ENCODE measurements at places on chromosomes 2 and 18.

DNA sequence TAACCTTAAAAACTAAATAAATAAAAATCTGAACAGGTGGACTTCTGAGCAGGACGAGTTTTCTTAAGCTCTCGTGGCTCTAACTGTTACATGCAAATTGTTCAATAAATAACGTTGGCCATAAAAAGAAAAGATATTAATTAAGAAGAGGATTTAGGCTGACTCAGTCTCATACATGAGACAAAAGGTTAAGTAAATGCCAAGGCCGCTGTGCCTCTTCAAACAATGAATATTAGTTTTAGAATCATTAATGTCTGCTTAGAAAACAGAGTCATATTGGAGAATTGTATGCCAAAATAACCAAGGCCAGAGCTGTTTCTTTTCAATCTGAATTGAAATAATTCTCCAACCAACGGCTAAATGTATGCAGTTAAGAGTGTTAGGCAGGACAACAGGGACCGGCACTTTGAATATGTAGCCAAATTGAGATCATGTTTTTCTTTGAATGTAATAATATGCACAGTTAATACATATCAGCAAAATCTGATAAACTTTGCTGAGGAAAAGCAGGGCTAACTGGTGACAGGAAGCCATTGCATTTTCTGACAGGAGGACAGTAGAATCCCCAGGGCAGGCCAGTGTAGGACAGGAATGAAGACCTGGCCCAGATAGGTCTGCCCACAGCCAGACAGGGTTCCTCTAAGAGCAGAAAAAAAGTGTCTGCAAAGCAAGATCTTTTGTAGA, 1041.4 kb upstream of the FANCL start:
- no peak for DNase-seq

GRCh38 chr2:128395640-128396499, 77.2 kb upstream of the HS6ST1 start:
- DNase-seq = no peak

DNA sequence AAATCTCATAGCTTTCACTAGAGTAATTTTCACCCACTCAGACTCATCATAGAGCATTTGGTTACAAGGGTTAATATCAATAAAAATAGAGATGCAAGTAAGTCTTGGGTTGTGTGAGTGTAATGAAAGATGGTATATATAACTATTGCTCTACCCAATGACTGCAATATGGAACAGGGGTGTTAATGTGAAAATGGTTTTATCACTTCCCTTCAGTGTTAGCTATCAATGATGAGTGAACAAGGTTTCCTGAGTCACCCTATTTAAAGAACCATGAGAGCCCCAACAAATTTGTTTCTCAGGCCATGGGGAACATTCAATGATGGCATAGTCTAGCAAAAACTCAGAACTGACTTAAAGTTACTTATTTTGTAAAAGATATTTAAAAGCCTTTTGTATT, 1133.6 kb upstream of the ZEB2 start:
- DNase-seq = no peak

DNA sequence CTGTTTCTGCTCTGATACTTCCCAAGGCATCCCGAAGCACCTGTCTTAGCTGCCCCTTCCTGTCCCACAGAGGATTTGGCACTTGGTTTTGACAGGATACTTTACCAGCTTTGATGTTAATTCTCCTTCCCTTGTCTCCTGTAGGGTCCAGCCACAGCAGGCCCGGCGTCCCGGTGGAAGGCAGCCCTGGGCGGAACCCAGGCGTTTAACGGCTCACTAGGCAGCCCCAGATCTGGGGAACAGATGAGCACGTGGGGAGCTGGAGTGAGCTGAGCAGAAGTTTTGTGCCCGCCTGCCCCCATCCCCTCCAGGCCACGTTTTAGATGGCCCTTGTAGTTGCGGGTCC, 11.4 kb downstream of the ANKRD23 start:
- no peak for DNase-seq

DNA sequence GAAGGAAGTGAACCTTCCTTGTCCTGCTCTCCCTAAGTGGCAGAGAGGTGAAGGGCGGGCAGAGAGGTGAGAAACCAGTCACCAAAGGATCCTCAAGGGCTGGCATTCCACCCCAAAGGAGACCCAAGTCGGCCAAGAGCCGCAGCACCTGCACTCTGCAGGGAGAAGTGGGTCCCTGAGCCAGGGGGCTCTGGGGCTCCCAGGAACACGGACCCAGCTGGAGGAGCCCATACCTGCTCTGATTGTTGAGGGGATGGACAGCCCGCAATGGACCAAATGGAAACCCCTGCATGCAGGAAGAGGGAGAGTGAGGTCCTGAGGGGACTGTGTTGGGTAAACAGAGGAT, 233.3 kb downstream of the ATAD2B start:
- no peak for DNase-seq

GRCh38 chr18:28071199-28071598, 105.7 kb downstream of the CDH2 start:
- no peak for DNase-seq

- DNase-seq = no peak
Measured at GRCh38 chr2:211455216-211455841, 898.9 kb downstream of the CPS1 start.

GRCh38 chr2:51959696-51960095, 927.8 kb upstream of the NRXN1 start:
- no peak for DNase-seq

- DNase-seq = no peak
Measured at GRCh38 chr2:177667626-177668025, 275.1 kb downstream of the AGPS start.

- no peak for DNase-seq
Measured at GRCh38 chr2:56587456-56587855, 403.7 kb downstream of the CCDC85A start.

DNA sequence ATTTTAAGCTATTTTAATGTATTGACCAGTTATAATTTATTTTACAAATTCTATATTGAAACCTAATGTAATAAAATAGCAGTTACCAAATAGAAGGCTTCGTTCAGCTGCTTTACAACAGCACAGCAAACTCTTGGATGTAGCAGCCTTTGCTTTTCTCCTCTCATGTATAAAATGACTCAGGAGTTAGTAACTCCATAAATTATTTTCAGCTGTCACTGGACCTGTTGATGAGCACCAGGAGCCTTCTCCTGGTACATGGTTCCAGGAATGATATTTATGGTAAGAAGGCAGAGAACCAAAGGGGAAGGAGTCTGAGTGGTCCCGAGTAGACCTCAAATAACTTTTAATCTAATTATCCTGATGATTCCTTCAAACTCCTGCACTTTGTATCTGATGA, 256.4 kb upstream of the NETO1 start:
- DNase-seq = no peak

DNA sequence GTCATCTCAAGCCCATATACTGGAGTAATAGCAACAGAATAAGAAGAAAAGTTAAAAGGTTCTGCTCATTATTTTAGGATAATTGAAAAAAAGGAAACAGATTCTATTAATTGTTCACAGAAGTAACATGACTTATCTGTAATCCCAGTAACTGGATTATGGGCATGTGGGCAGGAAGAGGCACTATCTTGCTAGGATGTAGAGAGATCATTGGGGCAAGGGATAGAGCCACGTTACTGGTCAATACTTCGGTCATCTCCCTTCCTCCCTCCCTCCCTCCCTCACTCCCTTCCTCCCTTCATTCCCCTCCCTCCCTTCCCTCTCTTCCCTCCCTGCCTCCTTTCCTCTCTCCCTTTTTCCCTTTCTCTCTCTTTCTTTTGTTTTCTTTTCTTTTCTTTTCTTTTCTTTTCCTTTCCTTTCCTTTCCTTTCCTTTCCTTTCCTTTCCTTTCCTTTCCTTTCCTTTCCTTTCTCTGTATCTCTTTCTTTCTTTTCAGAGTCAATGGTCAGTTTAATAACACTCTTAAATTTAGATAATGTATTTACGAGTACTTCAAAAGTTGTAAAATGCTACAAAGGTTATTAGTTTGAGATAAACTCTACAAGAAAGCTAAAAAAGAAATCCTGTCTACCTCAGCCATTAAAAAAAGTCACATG, 82.8 kb downstream of the FHOD3 start:
- no peak for DNase-seq

GRCh38 chr2:95260028-95261023, 13.9 kb upstream of the PROM2 start:
- no peak for DNase-seq

- DNase-seq = no peak
Measured at GRCh38 chr18:34929336-34929780, 111.9 kb upstream of the MAPRE2 start.

DNA sequence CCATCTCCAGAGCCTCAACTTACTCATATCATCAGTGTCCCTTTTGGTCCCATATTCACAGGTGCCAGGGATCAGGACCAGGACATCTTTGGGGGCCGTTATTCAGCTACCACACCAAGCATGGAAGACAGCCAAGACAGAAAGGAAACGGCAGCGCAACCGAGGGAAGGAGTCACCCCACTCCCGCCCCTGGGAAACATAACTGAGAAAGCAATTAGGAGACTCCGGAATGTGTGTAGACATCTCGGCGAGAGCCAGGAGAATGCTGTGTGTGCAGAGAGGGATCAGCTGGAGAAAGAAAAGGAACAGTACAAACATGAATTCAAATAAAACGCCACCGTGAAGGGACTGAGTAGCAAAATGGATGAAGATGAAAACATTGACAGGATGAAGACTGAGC, 13.4 kb upstream of the BOK start:
- no peak for DNase-seq

GRCh38 chr2:155653176-155653575, 679.3 kb downstream of the NR4A2 start:
- DNase-seq = no peak

- no peak for DNase-seq
Measured at GRCh38 chr2:203909261-203909967, 27.1 kb upstream of the ICOS start.

- no peak for DNase-seq
Measured at GRCh38 chr18:48792611-48793380, 158.0 kb downstream of the SMAD7 start.

GRCh38 chr2:186306754-186307153, 179.3 kb upstream of the ZC3H15 start:
- DNase-seq = no peak

DNA sequence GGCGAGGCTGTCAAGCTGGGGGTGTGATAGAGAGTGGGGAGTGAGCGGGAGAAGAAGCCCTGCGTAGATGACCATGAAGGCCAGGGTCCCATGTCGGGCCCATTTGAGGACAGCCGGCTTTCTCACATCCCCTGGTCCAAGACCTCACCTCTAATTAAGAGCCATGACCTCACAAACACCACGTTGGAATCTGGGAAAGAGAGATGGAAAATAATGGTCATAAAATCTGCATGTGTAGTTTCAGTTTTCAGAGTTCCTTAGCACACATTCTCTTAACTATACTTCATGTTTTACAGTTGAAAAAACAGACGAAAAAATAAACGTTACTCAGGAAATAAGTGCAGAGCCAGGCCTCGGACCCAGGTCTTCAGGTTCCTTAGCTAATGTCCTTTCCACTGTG, 244.8 kb upstream of the SIX2 start:
- DNase-seq = no peak

- DNase-seq = no peak
Measured at GRCh38 chr2:72781480-72781879, 44.4 kb downstream of the EXOC6B start.

DNA sequence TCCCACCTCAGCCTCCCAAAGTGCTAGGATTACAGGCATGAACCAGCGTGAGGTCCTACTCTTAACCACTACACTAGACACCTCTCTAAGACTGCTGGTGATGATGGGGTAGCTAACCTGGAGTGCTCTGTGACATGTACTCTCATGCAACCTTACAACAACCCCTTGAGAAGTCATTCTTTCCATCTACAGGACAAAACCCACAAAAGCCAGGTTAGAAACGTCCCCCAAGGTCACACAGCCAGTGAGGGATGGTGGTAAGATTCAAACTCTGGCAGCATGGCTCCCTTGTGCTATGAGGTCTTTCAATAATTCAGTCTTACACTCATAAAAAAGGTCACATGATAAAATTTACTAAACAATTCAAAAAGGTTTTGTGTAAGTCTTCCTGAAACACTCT, 94.8 kb upstream of the SERTAD2 start:
- no peak for DNase-seq

- no peak for DNase-seq
Measured at GRCh38 chr2:11498543-11499034, 32.6 kb upstream of the E2F6 start.

DNA sequence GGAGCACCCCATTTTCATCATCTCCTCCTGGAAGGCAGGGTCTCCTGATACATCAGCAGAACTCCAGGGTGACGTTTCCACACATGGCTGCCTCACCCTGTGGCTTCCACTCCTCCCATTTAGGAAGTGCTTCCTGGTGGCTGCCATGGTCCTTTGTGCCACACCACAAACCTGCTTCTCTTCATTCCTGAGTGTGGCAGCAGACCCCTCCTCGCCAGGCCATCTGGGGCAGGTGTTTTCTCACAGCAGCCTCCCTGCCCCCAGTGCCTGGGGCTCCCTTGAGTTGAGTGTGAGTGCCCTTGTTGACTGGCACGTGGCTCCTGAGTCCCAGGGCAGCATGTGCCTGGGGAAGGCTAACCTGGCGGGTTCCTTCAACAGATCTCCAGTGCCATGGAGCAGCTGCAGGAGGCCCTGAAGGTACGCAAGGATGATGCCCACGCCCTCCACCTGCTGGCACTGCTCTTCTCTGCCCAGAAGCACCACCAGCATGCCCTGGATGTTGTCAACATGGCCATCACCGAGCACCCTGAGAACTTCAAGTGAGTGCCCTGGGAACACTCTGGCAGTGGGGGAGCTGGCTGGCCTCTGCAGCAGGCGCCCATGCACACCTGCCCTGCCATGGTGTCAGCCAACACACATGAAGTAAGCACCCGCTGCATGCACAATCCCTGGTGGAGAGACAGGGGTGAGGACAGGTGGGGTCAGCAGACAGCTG, 113.4 kb upstream of the MCFD2 start:
- DNase-seq = no peak

DNA sequence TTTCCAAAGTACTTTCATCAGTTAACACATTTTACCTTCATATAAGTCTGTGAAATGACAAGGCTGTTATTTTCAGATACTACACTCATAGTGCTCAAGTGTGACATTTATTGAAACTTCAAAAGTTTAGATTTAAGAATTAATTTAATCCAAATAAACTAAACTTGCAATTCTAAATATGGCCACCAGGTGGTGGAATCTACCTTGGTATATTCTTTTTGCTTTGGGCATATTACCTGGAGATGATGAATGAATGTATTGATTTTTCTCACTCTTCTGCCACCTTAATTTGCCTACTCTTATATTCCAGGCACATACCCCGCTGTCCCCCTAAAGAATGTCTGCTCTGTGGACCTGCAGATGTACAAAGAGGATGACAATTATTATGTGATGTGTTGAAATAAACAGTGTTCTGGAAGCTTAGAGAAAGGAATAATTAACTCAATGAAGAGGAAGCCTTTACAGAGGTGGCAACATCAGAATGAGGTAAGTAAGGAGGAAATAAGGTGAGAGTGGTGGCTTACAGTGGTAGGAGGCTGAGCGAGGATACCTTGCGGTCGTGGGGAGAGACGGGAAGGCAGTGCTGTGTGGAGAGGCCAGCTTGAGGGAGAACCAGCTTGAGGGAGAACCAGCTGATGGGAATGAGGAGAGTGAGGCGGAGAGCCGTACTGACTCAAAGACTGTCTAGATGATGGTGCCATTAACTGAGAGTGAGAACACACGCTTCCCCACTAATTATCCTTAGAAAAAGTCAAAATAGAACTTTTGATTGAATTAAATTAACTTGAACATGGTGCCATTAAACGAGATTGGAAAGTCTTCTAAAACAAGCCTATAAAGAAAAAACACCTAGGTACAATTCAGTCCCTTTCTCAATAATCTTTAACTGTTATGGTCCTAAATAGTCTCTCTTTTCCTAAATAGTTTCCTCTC, 179.5 kb downstream of the CELF4 start:
- no peak for DNase-seq

GRCh38 chr2:46538393-46538792, 59.0 kb downstream of the TMEM247 start:
- DNase-seq = no peak

- DNase-seq = no peak
Measured at GRCh38 chr2:56012221-56012765, 88.7 kb upstream of the EFEMP1 start.
